NCI-H2029 treated with DMSO at 0.1 percent for 48 hours (cell line): ENCODE measurements at places on chromosomes 3 and 15.
A peak's percentile ranks its signal among the peaks of the same experiment; 100 is the strongest.

- no peak for DNase-seq
Measured at GRCh38 chr3:143472731-143473523, 353.4 kb downstream of the CHST2 start.

- DNase-seq = no peak
Measured at GRCh38 chr3:129655291-129655700, 48.8 kb upstream of the PLXND1 start.

DNA sequence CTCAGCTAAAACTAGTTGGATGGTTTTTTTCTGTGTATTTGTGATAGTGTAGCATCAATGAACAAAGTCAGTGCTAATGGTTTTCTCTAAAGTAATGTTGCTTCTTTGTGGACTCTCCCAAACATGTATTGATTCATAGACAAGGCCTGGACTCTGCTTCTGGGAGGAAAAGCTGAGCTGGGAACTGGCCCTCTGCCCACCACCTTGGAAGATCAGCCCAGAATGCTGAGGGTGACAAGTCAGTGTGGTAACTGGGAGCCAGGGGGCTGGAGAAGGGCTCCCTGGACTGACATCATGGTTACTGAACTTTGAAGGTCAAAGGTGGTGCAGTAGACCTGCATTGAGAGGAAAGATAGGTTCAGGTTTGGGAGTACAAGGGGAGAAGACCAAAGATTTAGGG is 3.0 kb downstream of the ARHGAP31 start:
- DNase-seq = no peak

DNA sequence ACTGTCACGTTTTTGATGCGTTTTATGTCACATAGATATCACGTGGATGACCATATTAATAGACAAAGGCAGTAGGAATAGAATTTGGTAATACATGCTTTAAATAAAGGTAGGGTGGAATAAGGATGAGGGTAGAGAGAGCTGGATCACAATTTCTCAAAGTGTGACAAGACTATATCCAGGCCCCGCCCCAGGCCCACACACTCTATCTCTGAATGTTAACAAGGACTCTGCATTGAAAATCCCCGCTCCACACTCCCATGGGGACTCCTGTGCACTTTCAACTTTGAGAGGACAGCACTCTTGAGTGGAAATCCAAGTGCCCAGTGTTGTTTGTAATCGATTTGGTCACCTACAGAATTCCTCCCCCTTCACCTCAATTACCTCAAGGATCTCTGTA is 31.4 kb downstream of the ETV5 start:
- no peak for DNase-seq

- no peak for DNase-seq
Measured at GRCh38 chr3:156888176-156888575, 62.0 kb downstream of the LEKR1 start.

DNA sequence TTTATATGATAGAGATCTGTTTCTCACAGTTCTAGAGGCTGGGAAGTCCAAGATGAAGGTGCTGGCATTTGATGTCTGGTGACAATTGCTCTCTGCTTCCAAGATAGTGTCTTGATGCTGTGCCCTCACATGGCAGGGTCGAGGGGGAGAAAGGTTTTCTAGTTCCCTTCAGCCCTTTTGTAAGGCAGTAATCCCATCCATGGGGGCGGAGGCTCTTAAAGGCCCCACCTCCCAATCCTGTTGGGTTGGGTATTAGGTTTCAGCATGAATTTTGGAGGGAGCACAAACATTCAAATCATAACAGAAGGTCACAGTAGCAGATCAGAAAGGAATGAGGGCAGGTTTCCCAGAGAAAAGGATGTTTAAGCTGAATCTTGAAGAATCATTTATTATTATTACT is 601.7 kb upstream of the ZNF717 start:
- no peak for DNase-seq

- DNase-seq = no peak
Measured at GRCh38 chr3:30904996-30905395, 10.5 kb upstream of the GADL1 start.

DNA sequence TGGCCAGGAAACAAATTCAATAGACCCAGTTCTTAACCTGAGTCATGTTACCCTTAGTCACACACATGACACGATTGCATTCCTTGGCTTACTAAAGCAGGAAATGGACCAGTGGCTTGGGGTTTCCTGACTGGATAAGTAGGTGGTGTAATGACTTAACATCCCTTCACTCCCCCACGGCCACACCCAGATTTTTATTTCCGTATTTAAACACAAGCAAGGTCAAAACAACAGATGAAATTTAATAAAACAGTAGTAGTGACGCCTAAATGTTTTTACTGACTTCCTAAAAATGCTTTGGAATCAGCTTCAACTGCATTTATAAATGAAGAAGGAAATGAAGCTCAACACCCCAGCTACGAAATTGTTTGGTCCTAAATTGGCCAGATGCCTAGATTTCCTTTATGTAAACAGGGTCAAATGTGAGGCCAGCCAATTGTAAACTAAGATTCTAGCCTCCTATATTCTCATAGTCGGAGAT is 324.3 kb downstream of the CHST2 start:
- peak; percentile 84 for DNase-seq

- no peak for DNase-seq
Measured at GRCh38 chr3:56878074-56878473, 76.3 kb upstream of the ARHGEF3 start.

DNA sequence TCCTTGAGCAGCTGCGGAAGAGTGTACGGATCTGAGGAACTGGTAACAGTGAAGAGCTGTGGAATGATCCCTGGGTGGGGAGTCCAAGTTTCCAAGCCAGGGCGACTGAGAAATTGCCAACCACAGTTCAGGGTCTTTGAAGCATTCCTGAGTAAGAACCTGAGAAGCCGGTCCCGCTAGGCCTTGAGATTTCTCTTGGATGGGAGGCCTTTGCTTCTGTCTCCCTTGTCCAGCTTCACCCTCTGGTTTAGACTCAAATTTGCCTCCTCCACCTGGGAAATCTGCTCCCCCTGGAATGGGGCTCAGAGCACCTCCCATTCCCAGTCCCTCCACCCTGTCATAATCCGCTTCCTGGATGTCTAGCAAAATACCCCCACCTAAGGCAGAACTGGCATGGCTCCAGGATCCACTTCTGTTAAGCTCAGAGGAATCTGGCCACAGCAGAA is 127.7 kb upstream of the DLG1 start:
- no peak for DNase-seq

GRCh38 chr3:116000311-116000710 is 377.0 kb downstream of the GAP43 start:
- DNase-seq = no peak

DNA sequence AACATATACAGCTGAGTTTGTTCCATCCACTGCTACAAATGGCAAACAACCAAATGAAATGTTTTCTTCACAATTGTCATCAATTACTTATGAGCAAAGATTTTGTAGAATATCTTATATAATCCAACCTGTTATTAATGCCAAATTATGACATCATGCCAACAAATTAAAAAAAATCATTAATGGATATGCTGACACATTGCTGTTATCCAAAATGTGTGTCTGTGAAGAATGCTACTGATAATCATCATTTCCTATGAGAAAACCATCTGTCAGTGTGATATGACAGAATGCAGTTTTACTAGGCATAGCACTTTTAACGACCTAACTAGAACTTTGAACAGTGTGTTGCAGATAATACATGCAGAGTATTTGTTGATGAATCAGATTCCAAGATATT is 556.5 kb upstream of the KCNMB2 start:
- no peak for DNase-seq

DNA sequence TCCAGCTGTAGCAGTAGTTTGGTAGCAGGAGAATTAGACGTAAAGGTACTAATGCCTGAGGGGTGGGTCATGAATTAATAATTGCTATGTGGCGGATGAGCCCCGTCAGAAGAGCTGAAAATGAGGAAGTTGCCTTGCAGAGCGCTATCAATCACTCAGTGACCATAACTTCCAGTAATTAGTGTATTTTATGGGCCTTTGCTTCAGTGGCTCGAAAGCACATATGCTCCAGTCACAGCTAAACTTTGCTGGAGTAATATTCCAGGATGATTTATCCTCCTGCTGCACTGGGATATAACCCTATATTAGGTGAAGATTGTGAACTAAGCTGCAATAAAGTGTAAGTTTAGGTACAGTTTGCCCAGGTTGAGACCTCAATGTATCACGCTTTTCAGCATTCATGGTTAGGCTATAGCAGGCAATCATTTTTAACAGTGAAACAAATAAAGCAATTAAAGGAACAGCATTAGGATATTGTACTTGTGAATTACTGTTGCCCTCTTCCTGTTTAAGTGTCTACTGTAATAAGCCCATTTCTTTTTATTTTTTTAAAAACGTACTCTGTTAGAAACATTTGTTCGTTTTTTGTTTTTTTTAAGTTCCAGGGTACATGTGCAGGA is 104.6 kb upstream of the SKOR1 start:
- DNase-seq = no peak

DNA sequence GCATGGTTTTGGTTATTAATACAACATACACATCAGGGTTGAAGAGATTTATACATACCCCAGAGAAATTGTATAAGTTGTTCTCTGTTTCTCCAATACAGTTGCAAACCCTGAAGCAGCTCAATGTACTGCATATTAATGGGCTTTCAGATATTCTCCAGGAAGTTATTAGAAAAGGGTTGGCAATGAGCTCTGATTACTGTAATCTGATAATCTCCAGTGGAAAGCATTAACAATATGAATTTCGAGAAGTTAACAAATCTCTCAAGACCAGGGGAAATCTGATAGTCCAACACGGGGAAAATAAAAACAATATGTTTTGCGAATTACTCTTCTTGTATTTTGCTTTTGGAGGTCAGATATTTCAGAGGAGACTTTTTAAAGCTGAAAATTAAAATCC is 950.1 kb downstream of the TBL1XR1 start:
- DNase-seq = no peak

DNA sequence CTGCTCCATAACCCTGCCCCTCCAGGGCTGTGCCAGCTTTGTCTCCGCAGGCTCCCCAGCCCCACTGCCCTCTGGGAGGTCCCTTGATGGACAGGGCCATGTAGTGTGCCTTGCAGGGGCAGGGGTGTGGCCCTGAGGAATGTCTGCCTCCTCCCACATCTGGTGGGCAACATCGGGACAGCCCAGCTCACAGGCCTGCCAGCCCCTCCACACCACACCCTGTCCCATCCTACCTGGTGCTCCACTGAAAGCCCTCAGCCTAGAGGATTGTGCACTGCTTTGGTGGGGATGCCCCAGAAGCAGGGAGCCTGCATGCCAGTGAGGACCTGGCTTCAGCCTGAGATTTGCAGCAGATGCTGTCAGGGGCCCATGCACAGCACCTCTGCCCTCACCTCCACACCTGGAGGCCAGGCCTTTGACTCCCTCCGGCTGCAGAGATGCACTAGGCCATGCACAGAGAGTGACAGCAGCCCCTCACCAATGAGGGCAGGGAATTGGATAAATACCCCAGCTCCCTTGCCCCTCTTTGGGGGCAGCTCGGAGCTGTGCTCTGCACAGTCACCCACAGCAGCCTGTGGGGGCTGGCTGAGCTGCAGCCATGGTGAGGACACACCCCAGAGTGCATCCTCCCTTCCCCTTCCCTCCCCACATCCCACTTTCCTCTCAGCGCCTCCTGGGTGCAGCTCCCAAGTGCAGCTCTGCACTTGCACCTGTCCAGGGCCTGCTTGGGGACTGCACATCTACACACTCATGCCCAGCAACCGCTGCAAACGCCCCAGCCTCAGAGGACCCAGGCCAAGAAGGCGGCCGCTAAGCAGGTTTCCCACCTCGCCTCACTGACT is 2.7 kb downstream of the C3orf22 start:
- no peak for DNase-seq

GRCh38 chr15:97759363-97759762 is 201.1 kb upstream of the ARRDC4 start:
- no peak for DNase-seq

DNA sequence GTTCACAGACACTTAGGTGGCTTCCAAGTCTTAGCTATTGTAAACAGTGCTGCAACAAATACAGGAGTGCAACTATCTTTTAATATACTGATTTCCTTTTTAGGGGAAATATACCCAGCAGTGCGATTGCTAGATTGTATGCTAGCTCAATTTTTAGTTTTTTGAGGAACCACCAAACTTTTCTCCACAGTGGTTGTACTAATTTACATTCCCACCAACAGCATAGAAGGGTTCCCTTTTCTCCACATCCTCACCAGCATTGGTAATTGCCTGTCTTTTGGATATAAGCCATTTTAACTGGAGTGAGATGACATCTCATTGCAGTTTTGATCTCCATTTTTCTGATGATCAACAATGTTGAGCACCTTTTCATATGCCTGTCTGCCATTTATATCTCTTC is 58.9 kb downstream of the ZNF148 start:
- DNase-seq = no peak

DNA sequence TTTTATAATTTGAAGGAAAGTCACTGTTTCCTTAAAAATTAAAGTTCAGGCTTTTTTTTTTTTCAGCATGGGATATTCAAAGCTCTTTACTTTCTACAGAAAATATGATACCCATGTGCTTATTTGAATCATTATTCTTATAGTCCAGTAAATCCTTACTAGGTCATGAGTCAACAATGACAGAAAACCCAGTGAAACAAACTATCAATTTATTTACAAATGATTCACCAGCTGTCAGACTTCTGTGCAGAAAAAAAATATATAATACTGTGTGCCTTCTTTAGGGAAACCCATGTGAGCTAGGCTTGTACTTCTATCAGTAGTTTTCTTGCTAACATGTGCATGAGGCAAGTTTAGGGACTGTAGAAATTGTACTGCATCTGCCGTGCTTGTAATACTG is 1.2 kb downstream of the ACP3 start:
- DNase-seq = no peak

DNA sequence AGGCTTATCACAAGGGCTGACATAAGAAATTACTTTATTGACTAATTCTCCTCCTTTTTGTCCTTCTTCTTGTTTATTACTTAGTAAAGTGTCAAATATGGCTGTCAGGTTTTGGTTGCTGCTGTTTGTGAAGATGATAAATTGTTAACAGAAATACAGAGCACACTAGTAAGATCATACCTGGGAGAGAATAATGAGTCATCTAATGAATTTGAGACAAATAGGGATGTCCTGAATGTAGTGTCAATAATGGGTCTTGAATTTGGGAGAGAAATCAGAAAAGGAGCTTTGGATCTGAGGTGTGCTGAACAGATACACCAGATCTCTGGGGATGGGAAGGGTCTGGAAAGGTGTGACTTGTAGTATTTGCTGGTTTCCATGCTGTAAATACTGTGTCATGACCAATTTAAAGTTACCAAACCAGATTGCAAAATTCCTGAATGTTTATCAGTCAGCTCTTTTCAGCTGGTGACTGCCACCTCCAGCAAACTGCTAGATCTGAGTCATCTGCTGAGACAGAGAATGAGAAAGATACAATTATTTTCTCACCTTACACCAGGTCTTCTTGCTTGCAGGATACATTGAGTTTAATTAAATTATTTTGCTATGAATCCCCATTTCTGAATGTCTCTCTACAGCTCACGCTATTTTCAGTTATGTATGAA is 76.7 kb upstream of the SATB1 start:
- no peak for DNase-seq

GRCh38 chr15:33200444-33200843 is 5.9 kb upstream of the FMN1 start:
- no peak for DNase-seq
